Foreskin keratinocyte (primary cell): ENCODE measurements at places on chromosomes 1 and 21. TPM values are rescaled to one million over a fixed set of nuclear protein-coding genes. Genes with fewer than 3 reads are reported as not detected.

DNA sequence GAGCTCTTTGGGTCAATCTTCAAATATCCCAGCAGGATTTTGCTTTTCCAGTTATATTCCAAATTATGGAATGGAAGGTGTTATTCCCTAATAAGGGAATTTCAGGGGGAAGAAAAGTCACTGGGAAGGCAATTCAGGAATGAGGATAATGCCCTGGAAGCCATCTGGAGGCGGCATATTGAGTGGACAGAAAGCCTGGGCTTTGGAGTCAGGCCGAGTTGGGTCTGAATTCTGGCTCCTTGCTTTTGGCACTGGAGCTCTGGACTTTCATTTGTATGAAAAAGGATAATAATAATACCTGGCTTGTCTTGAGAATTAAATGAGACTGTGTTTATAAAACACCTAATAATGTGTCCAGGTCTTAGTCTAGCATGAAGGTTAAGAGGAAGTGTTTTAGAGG lies 16.5 kb downstream of the GREM2 start:
- no peak for DNase-seq

DNA sequence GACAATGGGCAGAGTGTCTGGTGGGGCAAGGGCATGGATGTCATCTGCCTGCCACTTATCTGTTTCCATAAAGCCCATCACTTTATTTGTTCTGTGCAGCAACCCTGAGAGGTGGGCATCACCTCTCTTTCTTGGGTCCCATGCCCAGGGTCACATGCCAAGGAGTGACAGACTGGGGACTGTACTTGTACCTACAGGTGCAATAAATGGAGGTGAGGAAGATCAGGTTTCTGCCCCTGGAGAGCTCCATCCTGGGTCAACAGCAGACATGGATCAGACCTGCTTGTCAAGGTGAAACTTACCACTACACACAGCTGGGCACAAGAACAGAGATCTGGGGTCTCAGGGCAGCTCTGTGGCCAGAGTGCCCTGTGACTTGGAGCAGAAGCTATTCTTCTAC lies 18.4 kb upstream of the PRDM16 start:
- no peak for DNase-seq

Gene AQP10
- total RNA-seq, result 0.17 and 0.18 TPM in 2 replicates

GRCh38 chr1:209646558-209646957 lies 5.7 kb downstream of the LAMB3 start:
- DNase-seq, result no peak

GRCh38 chr1:187985145-187985896 lies 1156.6 kb downstream of the PLA2G4A start:
- DNase-seq, result no peak

GRCh38 chr1:87450615-87451209 lies 122.0 kb downstream of the LMO4 start:
- no peak for DNase-seq

DNA sequence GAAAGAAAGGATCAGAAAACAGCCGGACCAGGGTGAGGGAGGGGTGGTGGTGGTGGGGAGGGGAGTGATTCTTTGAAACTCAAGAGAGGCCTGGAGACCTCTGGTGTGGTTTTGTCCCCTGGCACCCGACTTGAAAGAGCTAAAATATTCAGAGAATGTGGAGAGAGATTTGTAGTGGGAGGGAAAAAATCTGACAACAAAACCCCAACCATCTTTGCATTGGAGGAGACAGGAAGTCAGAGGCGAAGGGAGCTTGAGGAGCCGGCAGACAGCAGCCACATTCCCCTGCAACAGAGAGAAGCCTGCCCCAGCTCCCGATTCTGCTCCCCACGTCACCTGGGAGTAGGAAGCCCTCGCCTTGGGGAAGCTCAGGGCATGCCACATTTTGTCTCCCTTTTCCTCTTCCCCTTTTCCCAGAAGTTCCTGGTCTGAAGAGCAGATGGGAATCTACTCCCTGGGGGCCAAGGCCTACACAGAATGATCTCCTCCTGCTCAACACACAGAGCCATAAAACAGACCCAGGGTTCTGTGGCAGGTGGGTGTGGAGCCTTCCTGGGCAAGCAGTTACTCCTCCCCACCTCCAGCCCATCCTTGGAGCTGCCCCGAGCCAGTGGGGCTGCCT lies 84.9 kb downstream of the ITPKB start:
- DNase-seq, result no peak
